Lower lobe of right lung (tissue), 2 donors: ENCODE measurements at places on chromosomes 12 and 14.

- no peak for DNase-seq
Observed at GRCh38 chr14:26887847-26888246, 290.0 kb upstream of the NOVA1 start.

DNA sequence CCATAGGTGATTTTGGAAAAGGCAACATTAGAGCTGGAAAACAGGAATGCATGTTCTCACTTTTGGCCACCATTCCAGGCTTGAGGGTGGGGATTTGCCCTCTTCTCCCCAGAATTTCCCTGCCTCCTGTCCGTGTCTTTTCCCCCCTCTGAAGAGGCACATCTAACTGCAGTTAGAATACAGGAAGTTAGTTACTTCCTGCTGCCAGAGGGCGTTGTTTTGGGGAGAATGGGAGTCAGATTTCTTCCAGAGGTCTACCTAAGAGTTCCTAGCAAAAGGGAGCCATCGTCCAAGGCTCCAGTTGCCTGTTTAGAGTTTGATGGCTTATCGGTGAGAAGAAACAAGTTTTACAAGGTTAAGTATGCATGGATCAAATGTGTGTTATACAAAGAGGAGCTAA is 112.8 kb upstream of the IGF1 start:
- DNase-seq = no peak

DNA sequence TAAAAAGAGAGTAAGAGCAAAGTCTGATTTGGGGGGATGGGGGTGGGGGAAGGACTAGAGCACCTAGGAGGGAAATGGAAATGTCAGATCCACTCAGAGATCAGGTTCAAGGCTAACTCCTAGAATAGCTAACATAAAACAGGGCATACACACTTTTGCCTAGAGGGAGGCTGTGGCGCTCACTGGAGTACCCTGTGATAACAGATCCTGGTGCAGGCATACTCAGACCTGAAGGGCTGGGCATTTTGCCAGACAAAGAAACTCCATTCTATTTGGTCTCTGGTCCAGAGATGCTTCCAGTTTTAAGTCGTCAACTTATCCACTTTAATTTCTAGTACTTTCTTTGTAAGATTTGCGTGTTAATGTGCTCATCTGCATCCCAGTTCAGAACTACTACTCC is 5.8 kb downstream of the CTDSP2 start:
- DNase-seq = no peak

DNA sequence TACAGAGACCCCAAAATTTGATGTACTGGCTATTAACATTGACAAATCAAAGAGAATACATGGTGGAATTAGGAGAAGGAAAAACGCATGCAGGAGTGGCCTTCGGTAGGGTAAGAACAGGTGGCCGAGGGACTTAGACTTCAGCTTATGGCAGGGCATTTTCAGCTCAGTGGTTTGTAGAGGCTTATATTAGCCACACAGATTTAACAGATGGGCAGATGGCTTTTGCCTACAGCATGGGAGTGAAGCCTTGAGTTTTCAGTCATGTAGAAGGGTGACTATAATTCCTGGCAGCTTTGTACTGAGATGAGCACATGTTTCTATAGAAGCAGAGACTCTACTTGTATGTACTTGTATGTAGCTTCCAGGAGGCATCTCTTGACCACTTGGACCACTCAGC is 40.9 kb upstream of the PLEKHA5 start:
- no peak for DNase-seq

DNA sequence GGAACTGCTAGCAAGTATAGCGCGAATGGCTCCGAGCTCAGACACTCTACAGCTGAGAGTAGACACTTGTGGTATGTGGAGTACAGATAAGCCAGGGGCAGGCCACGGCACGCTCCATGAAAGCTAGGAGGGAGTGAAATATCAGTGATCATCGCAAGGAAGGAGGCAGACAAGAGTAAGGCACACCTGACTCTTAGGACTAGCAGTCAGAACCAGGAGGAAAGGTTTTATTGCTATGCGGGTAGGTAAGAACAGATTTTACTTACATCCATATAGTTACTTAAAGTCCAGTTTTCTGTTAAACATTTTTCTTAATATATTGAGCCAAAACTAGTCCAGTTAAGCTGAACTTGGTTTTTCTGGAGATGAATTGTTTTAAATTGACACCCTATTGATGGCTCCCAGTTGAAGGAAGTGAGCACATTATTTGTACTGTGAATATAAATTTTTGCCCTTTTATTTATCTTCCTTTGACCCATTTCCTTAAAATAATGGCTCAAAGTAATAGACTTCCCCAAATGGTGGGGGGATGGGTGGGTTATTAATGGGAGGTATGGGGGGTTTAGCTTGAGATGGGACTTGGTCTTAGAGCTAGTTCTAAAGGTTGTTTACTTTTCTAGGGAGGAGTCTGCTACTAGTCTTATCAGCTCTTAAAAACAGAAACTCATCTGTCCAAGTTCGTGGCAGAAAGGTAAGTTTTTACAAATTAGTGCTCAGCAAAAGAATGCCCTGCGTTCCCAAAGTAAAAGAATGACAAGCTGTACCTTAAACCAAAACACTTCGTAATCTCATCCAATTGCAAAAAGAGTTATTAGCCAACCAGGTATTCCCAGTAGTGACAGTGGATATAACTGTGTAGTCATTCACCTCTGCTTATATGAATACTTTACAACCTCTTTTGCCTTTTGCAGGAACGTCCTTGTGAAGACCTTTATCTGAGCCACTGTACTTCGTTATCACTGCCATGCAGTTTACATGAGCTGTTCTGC is 5.8 kb downstream of the HNRNPA1 start:
- DNase-seq = no peak

DNA sequence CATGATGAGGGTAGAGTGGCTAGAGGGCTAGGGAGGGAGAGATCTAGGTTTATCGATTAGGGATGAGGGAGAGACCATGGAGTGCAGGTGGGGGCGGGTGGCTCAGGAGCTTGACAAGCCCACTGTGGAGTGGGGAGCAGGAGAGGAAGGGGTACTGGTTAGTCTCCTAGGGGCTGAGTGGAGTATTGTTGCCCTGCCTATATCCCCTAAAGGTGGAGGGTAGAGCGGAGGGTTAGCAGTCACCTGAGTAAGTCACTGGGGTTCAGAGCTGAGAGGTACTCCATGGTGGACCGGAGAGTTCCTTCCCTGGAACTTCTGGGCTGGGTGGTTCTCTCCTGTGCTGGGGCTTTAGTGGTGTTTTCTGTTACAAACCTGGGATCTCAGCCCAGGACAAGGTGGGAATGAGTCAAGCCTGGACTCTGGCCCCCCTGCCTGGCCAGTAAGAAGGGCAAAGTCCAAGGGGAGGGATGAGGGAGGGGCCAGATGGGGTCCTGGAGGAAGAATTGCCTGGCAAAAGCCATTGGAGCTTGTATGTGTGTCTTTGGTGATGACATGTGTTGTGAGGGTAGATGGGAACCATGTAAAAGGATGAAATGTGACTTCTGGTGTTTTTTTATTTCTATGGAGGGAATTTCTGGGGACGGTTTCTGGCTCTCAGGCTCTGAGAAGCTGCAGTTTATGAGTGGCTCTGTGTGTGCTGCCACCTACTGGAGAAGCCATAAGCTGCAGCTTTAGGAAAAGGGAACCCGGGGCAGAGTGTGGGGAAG is at the start of gene CIDEB:
TSS of gene CIDEB (minus strand) at position 403 of the 767 bp plus-strand sequence. CDS start at position 284, 119 bp downstream.
- peak; percentile 65 for DNase-seq

- no peak for DNase-seq
Observed at GRCh38 chr12:66129934-66130266, 650 bp downstream of the LLPH start.

GRCh38 chr12:2689879-2690278 is 104.9 kb upstream of the FKBP4 start:
- no peak for DNase-seq

- DNase-seq = no peak
Observed at GRCh38 chr14:42057111-42057510, 450.4 kb downstream of the LRFN5 start.

GRCh38 chr12:10615532-10615931 is 2.1 kb upstream of the MAGOHB start:
- no peak for DNase-seq

GRCh38 chr12:51590347-51591015 is 552 bp upstream of the SCN8A start:
- peak; percentile 69 for DNase-seq

DNA sequence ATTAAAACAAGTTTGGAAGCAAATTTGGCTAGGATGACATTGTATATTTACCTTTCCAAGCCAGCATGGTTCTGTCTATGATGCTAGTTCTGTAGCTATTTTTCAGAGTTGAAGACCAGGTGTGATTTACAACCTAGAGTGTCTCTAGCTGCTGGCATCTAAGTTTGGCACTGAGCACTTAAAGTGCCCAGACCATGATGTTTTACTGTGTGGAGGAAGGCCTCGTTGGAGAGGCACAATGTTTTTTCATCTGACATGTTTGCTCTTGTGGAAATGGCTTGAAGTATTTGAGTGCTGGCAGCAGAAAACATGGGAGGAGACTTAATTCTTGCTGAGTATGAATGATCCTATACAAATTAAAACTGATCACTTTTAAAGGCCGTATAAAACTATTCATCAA is 13.0 kb upstream of the C12orf71 start:
- no peak for DNase-seq

- DNase-seq = no peak
Observed at GRCh38 chr12:26921886-26922285, 15.9 kb downstream of the INTS13 start.

DNA sequence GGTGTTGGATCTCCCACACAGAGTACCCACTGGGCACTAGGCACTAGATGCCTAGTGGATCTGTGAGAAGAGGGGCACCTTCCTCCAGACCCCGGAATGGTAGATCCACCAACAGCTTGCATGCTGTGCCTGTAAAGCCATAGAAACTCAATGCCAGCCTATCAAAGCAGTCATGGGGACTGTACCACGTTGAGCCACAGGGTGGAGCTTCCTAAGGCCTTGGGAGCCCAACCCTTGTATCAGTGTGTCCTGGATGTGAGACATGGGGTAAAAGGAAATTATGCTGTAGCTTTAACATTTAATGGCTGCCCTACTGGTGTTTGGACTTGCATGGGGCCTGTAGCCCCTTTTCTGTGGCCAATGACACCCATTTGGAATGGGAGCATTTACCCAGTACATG is 1024.9 kb downstream of the TMEM121 start:
- no peak for DNase-seq

DNA sequence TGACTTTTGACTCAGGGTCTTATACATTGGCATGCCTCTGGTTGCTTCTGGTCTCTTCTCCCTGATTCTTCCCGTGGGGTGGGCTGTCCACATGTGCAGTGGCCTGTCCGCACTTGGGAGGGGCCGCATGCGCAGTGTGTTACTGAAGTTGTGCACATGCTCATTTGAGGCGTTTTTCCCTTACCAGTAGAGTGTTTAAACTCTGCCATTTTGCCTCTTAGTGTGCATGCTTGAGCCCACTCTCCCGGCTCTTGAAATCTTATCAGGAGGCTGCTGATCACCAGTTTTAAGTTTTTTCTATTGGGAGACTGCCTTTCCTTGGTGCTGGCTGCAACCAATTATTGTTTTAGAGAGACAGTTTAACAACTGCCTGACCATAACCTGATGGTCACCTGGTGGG is 32.1 kb upstream of the HECTD1 start:
- peak; percentile 76 for DNase-seq

- DNase-seq = no peak
Observed at GRCh38 chr14:102282751-102283465, 22.1 kb downstream of the MOK start.

GRCh38 chr12:50066402-50066801 is 9.0 kb downstream of the ASIC1 start:
- no peak for DNase-seq

- peak; percentile 93 for DNase-seq
Observed at GRCh38 chr14:20873370-20874177, 17.6 kb upstream of the RNASE3 start.

GRCh38 chr12:127494961-127495915 is 771.7 kb upstream of the TMEM132C start:
- DNase-seq = no peak

DNA sequence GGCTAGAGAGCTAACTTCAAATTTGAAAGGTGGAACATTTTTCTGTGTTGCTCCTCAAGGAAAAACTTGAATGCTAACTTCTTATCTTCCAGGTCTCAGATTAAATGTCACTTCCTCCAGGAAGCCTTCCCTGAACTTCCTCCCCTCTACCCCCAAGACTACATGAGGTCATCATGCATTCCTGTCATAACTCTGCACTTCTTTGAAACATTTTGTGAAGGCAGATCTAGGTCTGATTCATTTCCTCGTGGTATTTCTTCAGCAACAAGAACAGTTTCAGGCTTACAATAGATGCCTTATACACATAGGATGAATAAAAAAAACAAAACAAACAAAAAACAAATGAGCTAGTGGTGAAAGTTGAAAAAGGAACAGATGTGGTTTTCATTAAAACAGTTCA is 97.1 kb upstream of the SRRM4 start:
- DNase-seq = no peak

- no peak for DNase-seq
Observed at GRCh38 chr12:95424271-95424994, 49.5 kb upstream of the METAP2 start.

- no peak for DNase-seq
Observed at GRCh38 chr14:100399052-100399849, 76.1 kb downstream of the SLC25A47 start.

GRCh38 chr14:69006346-69006745 is 27.2 kb upstream of the ACTN1 start:
- no peak for DNase-seq

- peak; percentile 49 for DNase-seq
Observed at GRCh38 chr12:62191491-62192179, 68.6 kb upstream of the USP15 start.

DNA sequence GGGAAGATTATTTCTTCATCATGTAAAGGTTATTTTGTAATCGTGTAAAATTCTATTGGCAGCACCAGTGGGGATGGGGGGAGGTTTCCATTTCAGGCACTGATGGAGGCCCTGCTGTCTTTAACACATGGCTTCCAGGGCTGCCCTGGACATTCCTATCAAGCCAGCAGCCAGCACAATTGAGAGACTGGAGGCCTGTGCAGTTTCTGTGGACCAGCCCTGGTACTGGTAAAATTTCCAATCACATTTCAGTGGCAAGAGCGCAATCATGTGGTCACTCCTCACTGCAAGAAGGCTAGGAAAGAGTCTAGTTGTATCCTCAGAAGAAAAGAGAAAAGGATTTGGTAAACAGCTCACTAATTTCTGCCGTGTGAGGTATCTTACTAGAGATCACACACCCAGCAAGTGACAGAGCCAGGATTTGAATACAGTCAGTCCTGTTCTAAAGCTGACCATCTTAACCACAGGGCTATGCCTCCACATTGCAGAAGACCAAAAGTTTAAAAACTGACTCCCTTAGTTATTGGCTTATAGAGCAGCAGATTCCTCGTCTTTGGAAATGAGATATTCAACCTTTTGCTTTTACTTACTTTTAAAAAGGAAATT is 179.4 kb upstream of the ARHGAP5 start:
- no peak for DNase-seq

- no peak for DNase-seq
Observed at GRCh38 chr14:99468081-99468480, 12.6 kb downstream of the SETD3 start.

GRCh38 chr14:64038841-64039542 is 186.2 kb downstream of the SYNE2 start:
- no peak for DNase-seq
